ENCODE measurements at places on chromosomes 5 and 9. TPM values are rescaled to one million over a fixed set of nuclear protein-coding genes. Genes with fewer than 3 reads are reported as not detected.

ISL1 gene
- 0.67 TPM for total RNA-seq

PCDHB13 gene
- 7.1 TPM for total RNA-seq

XPA gene
- 10.0 TPM for total RNA-seq

KIF20A gene
- 10.3 TPM for total RNA-seq

TAF11L5 gene
- total RNA-seq, result not detected

GABRA1 gene
- not detected for total RNA-seq

MSANTD3 gene
- total RNA-seq, result 30.7 TPM

PFN3 gene
- total RNA-seq, result not detected

- no peak for DNase-seq
Measured at GRCh38 chr5:124649491-124650146, 96.8 kb downstream of the ZNF608 start.

GRCh38 chr5:180831139-180832093 is 28.8 kb upstream of the MGAT1 start:
- DNase-seq, result peak; percentile 65

DNA sequence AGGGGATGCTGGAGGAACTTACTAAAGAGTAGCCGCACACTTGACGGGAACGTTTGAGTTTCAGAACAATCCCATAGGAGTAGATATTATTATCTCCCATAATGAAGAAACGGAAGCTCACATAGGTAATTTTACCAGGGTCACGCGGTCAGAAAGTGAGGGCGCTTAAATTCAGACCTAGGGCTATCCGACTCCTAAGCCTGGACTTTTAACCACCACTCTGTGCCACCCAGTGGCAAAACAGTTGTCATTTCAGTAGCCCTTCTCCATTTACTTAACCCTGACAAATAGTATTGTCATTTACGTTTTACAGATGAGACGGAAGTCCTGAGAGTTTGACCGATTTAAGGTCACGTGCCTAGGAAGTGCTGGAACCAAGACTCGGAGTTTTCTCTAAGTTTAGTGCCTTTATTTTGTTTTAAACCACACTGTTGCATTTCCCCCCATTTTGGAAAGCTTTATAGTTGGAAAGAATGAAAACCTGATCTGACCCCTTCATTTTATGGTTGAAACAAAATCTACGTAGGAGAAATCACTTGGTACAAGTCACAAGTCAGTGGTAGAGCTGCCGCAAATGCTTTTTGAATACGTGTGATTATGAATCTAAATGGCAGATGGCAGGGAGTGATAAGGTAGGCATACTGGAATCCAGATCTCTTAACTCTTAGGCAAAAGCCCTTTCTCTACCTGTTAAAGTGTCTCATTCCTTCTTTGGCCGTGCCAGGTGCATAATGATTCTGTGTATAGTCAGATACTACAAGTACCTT is 650 bp downstream of the MRRF start:
- DNase-seq, result no peak

DNA sequence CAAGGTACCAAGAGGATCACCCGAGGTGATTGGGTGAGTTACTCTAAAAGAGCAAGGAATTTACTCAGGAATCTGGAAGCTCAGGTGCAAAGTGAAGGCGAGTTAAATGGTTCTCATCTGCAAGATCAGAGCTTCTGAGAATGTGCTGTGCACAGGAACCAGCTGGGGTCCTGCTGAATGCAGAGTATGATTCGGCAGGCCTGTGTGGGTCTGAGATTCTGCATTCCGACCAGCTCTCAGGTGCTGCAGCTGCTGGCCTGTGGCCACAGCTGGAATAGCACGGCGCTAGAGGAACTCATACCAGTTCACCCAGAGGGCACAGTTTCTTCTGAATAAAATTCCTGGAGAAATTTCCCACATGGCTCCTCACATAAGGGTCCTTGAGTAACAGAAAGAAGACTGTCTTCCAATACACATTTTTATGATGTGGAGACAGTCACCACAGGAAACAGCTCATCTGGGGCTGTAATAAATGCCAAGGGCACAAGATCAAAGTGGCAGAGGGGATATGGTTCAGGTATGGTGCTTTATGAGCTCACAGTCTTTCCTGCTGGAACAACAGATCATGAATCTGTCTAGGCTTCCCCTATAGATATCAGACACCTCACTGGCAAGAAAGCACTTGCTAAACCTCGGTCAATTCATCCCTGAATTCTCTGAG is 83.9 kb downstream of the PTPN3 start:
- no peak for DNase-seq

- DNase-seq, result no peak
Measured at GRCh38 chr9:87725356-87725899, 491 bp upstream of the CTSL start.

- no peak for DNase-seq
Measured at GRCh38 chr5:43165323-43165722, 26.7 kb upstream of the NIM1K start.

- DNase-seq, result no peak
Measured at GRCh38 chr9:88775559-88775958, 215.7 kb upstream of the S1PR3 start.

GRCh38 chr5:176878463-176878862 is 20.7 kb downstream of the HK3 start:
- no peak for DNase-seq

- DNase-seq, result no peak
Measured at GRCh38 chr5:135437796-135438560, 9.2 kb downstream of the DCANP1 start.

- DNase-seq, result no peak
Measured at GRCh38 chr9:77752554-77752953, 104.4 kb upstream of the GNA14 start.

- no peak for DNase-seq
Measured at GRCh38 chr5:180454752-180455151, 39.4 kb upstream of the CNOT6 start.

GRCh38 chr5:59209758-59210359 is 627.0 kb downstream of the RAB3C start:
- no peak for DNase-seq

DNA sequence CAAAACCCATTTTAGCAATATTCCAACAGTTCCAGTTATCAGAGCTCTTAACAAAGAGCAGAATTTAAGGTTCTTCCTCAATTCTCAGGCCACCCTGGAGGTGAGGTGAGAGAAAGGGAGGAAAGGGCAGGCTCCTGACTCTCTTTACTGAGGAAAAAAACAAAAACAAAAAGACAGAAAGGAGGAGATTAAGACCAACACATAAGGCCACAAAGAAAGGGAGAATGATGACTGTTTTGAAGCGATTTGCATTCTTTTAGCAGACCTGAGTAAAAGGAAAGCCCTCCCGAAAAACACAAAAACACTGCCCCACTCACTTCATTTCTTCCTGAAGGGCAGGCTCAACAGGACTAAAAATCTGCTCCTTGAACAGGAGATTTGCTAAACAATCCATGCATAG is 300.5 kb downstream of the ARL15 start:
- DNase-seq, result no peak

- no peak for DNase-seq
Measured at GRCh38 chr9:14318934-14319580, 5.1 kb upstream of the NFIB start.

DNA sequence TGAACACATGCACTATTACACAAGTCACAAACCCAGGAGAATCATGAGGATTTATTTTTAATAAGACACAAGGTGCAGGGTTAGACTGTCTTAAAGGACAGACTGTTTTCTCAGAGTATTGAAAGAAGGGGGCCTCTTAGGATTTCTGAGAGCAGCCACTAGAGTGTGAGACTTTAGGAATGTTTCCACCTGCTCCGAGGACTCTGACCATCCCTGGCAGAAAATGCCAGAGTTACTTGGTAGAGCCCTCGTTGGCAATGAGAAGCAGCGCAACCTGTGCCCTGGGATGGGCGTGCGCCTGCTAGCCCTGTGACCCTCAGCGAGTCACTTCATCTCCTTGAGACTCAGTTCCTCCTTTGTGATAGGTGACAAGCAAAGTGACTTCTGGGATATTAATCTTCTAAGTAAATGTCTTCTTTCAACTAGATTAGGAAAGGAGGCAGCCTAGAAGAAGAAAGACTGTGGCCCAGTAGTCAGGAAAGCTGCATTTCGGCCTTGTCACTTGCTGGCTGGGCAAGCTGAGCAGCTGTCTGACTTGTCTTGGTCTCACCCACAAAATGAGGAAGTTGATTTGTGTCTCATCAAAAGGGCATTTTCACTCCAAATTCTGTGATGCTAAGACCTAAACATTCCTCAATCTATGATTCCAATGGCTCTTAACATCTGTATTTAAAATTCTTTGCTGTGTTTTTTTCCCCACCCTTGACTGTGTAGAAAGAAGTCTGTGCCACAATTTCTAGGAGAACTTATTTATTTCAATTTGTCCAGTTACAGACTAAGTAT is 60.5 kb downstream of the PTCD2 start:
- DNase-seq, result no peak

DNA sequence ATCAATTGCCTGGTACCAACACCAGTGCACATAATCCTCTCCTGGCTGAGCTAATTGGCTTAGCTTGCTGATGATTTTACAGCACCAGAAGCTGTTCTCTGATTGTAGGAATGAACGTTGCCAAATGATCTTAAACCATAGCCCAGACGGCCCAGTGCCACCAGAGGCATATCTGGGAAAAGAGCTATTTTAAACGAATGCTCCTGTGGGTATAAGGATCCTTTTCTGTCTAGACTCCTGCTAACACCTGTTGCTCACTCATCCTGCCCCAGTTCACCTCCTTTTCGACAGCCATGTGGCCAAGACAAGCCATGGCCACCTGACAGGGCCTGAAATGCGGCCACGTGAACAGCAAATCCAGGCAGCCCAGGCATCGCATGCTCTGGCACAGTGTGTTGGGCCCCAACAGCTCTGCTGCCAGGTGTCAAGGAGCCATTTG is 289.9 kb upstream of the SLC30A5 start:
- DNase-seq, result no peak

DNA sequence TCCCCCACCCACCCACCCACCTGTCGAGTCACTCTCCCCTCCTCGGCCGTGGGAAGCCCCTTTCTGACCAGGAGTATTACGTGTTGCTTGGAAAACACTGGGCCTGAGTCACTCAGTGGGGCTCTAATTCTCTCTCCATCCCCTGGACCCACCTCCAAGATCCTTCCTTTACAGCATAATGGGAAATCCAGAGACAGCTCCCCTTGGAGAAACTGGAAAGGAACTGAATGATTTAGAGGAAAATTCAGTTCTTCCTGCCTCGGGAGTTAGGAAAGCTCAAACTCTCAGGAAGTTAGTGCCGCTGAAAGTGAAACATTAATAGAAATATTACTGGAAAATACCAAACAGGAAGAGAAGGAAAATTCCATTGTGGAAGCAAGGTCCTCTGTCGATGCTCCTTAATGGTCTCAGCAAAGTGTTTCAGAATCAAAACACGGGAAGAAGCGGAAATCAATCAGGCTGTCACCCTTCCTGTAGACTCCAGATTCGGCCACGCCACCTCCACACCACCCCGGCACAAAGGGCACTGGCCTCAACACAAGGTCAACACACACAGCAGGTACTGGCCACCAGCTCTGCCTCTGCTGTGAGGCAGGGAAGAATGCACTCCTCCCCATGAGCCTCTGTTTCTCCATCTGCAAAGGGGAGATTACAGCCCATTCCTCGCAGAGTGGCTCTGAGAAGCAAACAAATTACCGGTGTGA is 9.6 kb downstream of the SHB start:
- no peak for DNase-seq

DNA sequence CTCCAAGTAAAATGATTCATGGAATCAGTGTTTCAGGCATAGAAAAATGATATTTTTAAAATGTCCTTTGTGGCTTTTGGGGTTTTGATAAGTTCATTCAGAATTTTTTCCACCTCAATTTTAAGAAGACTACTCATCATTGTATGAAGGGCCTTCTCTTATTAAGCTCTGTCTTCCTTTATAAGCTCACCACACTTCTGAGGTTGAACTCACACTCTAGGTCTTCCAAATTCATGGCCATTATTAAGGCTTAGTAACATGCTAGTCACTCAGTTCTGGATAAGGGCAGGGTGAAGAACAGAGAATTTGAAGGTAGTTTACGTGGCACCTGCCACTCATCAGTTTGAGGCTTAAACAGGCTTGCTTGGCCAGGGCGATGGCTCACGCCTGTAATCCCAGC is 4.2 kb downstream of the MELK start:
- DNase-seq, result no peak

DNA sequence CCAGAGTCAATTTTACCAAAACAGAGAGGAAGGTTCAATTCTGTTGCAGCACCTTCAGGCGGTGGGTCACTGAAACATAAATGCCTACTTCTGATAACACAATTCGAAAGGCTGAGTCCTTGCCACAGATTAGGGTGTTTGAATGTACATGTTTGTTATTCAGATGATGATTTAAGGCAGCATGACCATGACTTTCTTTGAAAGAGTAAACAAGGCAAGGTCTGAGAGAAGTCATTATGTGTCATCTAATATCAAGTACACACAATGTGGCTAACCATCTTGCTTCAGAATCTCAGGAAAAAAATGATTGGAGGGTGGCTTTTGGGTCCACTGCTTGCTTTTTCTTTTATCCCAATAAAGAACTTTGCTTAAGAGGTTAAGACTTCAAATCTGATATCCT is 457.5 kb downstream of the TAF11L14 start:
- DNase-seq, result no peak

GRCh38 chr5:138770291-138770690 is 17.1 kb downstream of the CTNNA1 start:
- DNase-seq, result no peak

DNA sequence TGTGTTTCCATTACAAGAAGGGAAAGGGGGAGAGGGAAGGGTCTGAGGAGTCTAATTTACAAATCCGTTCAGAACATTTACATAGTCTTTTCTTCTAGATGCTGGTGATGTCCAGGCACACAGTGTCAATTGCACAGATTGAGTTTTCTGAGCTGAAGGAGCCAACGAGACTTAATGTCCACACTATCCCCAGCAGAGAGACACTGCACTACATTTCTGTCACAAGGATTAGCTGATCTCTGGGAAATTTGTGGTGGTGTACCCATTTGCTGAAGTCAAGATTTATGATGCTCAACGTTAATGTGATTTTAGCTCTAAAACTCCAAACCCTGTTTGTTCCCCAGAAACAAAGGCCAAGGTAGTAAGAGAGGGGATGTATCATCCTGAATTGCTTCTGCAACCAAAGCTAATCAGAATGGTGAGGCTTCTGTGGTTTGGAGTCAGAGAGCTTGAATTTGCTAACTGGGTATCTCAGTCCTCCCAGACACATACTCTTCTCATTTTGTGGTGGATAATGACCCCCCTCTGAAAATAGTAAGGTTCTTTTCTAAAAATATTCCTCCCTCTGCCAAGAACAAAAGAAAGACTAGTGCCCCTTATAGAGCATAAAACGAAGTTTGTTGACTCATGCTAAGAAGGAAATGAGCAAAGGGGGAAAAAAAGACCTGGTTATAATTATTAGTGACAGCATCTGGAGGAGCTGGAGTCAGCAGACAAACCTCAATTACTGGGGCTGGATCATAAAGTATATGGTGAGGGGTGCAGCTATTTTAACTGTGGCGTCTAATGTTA is 416.9 kb downstream of the PSAT1 start:
- no peak for DNase-seq

All from endothelial cell (in vitro differentiated cells).